ENCODE measurements at places on chromosomes 16 and 17.

- DNase-seq: no peak
Observed at GRCh38 chr16:76583466-76583865, 306.3 kb downstream of the CNTNAP4 start.

- DNase-seq: peak; percentile 2
Observed at GRCh38 chr17:44002141-44002848, 2.1 kb upstream of the NAGS start.

DNA sequence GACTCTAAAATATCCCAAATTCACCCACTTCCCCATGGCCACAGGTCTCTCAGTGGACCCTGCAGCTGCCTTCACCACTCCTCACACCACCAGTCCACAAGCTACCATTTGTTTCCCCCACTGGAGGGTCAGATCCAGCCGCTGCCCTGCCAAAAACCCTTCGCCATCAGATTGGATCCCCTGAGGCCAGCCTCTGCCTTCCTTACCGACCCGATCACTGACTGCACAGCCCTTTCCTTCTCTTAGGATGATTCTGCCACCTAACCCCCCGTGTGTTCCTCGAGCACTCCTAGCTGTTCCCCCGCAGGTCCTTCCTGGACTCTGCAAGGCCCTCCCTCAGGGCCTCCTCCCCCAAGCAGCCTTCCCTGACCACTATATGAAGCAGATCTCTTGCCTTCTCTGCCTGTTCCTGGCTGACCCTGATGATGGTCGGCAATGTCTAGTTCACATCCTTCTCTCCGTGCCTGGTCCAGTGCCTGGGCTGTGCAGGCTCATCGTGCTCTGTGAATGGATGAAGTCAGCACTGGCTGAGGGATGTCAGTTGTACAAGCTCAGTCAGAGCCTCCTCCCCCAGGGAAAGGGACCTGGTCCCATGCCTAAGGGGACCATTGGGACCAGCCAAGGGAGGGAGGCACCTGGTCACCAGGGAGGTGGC, 46.0 kb downstream of the CPNE2 start:
- DNase-seq: no peak

DNA sequence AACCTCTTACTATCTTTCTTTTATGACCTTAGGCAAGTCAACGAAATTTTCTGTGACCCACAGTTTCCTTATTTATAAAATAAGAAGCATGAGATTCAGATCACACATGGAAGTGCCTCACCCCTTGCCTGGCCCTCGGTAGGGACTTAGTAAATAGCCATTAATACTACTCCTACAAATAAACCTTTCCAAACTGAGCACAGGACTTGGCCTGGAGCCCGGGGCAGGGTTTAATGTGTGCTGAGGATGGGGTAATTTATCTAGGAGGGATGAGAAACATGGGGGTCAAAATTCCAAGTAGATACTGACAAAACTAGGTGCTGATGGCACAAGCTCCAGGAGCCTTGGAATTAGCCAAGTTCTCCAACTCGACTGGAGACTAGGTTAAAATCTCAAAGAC, 35.0 kb downstream of the PITPNC1 start:
- DNase-seq: no peak

- DNase-seq: no peak
Observed at GRCh38 chr17:41586863-41587495, at the start of gene KRT14. TSS of gene KRT14 (minus strand) at chr17:41586895. CDS start at chr17:41586834, 61 bp downstream.

All from AML-193 (cell line).